IMR-90 (cell line): ENCODE measurements at places on chromosomes 6 and 20.

DNA sequence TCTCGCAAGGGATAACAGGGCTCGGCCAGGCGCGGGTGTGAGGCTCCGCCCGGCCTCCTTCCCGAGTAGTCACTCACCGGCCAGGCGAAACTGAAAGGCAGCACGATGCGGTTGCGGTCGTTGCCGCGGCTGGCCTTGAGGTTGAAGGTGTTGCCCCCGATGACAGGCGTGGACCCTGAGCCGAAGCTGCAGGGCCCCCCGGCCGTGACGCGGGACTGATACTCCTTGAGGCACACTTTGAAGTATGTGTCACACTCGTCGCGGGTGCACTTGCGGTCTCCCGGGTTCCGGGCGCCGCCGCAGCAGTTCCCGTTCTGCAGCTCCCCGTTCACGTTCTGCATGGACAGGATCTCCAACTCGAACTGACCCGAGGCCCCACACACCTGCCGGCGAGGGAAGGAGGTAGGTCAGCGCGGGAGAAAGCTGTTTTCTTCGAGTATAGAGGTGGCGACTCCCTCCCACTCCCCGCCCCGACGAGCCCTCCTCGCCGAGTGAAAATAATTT lies 1.1 kb downstream of the JAG1 start:
- peak; percentile 67 for DNase-seq

DNA sequence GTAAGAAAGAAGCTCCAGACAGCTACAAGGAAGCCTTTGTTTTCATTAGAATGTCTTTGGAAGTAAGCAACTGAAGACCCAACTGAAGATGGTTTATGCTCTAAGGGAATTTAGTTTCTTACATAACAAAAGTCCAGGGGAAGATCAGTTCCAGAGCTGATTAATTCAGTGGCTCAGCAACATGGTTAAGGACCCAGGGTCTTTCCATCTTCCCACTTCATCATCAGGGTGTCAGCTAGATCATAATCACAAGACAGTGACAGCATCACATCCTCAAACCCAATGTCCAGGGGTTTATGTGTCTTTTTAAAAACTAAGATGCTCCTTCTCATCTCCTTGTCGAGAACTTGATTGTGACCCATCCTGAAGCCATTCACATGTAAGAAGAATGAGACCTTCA lies 119.7 kb upstream of the PRDM1 start:
- no peak for DNase-seq

DNA sequence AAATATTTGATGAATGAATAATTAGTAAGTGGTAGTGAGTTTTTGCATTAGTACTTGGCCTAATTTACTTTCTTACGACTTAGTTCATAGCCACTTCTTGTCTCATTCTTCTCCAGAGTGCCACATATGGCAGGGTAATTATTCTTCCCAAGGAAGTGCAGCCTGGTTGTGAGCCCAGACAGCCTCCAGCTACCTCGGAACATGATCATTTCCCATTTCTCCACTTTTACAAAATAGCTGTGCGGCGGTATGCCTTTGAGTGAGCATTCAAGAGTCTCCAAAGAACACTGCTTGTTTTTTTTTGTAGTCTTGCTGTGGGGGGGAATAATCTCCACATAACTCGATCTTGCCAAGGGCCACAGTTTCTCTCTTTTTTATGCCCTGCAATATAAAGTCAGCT lies 765.0 kb downstream of the HDGFL1 start:
- DNase-seq: no peak

DNA sequence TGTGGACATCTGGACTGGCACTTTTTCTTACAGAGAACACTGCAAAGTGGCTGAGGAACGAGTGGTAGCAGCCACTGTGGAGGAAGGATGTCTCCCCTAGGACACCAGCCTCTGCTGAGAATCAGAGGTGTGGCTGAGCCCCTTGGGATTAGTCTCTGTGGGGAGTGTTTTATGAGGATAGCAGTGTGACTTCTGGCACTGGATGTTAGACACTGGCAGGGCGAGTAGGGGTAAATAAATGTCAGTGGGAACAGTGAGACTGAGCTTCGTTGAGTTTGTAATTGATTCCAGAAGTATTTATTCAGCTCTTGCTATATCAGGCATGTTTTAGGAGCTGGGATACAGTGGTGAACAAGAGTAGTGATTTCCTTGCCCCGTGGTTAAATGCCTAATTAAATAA lies 124.0 kb downstream of the JARID2 start:
- DNase-seq: no peak

GRCh38 chr20:2311329-2311728 lies 15.5 kb downstream of the TGM3 start:
- no peak for DNase-seq

GRCh38 chr6:1094306-1094705 lies 217.6 kb upstream of the FOXQ1 start:
- peak; percentile 79 for DNase-seq

- no peak for DNase-seq
These were observed 33.1 kb upstream of the PIM1 start for GRCh38 chr6:37136821-37137200.
